ENCODE measurements at places on chromosomes 2 and 18.

DNA sequence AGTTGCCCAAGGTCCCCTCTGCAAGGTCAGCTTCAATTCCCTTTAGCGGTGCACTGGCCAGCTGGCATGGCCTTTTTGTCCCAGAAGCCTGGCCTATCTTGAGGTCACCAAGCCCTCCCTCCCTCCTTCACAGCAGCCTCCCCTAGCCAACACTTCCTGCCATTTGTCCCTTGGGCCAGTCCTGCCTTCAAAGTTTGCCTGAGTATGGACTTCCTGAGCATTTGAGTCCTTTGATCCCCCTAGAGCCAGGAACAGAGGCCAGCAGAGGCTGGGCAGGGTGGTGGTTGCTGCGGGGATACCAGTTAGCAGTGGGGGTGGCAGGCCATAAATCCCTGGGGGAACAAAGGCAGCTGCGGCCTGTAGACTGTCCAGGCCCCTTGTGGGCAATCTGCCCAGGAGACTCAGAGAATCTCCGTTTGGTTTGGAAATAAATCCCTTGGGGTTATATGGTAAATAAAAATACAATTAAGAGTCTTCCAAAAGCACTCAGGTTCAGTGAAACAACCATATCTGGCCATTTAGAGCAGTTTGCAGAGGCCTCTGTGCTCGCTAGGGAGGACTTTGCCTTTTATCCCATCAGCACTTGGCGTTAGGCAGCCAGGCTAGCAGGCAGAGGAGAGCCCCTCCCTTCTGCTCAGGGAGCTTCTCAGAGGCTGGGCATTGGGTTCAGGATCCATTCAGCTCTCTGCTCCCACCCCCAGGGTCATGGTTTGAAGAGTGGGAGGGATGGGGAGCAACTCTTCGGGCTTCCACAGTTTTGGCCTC lies 3.1 kb upstream of the HES6 start:
- peak; percentile 65 for DNase-seq

DNA sequence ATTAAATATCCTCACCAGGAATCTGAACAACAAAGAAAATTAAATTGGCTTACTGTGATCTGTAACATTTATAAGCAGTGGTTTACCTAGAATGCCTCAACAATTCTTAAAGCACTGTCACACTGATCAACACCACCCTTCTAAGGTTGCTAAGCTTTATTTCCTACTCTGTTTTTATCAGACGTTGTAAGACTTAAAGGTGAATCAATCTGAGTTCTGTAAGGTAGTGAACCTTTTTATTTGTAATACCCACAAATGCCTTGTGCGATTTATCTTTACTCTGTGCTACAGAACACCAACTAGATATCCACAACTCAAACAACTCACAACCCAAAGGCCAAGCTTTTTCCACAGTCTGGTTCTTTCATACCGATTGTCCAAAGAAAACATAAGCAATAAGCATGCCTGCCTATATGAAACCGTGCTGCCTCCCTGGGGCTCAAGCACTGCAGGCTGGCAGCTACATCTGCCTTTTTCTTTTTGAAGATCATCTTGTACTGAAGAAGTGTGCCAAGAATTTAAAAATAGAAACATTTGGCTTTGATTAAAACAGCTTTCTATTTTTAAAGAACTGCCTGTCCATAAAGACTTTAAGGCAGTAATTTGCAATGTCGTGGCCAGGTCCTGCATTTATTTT lies 490.7 kb downstream of the NUP35 start:
- DNase-seq: no peak

GRCh38 chr18:9016633-9017166 lies 85.8 kb upstream of the NDUFV2 start:
- no peak for DNase-seq

GRCh38 chr2:149148194-149149006 lies 109.9 kb downstream of the LYPD6B start:
- DNase-seq: no peak

GRCh38 chr18:48139431-48140347 lies 209.2 kb upstream of the SMAD2 start:
- no peak for DNase-seq

- peak; percentile 29 for DNase-seq
Measured at GRCh38 chr18:3499501-3499900, 49.5 kb downstream of the TGIF1 start.

DNA sequence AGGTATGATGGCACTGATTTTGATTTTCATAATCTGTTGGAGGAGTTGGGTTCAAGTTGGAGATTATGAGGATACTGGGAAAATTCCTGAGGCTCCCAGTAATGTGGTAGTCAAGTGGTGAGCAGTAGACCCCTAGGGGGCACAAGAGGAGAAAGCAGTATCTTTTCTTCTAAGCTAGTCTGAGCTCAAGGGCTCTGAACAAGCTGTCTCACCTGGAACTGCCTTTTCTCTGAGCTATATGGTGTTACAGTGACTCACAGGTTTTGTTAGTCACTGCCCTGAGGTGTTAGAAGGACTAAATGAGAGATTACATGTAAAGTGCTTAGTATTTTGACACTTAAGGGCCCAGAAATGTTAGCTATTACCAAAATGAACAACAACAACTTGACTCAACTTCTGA lies 42.2 kb downstream of the CD302 start:
- peak; percentile 38 for DNase-seq

- no peak for DNase-seq
Measured at GRCh38 chr2:72999729-73000725, 71.5 kb downstream of the SFXN5 start.

DNA sequence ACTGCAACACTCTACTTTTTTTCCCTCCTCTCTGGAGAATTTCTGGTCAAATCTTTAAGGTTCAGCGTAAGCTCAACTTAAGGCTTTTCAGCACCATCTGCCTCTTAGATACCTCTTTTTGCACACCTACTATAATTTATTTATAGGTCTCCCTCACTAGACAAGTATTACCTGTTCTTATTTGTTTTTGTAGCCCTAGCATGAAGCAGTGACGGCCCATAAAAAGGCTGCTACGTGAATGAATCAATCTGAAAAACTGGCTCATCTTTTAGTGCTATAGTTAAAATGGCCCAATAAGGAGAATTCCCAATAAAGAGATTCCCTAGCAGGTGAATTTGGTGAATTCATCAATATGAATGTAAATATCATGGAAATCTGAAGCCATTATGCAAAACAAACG lies 6.5 kb downstream of the RNF149 start:
- no peak for DNase-seq

DNA sequence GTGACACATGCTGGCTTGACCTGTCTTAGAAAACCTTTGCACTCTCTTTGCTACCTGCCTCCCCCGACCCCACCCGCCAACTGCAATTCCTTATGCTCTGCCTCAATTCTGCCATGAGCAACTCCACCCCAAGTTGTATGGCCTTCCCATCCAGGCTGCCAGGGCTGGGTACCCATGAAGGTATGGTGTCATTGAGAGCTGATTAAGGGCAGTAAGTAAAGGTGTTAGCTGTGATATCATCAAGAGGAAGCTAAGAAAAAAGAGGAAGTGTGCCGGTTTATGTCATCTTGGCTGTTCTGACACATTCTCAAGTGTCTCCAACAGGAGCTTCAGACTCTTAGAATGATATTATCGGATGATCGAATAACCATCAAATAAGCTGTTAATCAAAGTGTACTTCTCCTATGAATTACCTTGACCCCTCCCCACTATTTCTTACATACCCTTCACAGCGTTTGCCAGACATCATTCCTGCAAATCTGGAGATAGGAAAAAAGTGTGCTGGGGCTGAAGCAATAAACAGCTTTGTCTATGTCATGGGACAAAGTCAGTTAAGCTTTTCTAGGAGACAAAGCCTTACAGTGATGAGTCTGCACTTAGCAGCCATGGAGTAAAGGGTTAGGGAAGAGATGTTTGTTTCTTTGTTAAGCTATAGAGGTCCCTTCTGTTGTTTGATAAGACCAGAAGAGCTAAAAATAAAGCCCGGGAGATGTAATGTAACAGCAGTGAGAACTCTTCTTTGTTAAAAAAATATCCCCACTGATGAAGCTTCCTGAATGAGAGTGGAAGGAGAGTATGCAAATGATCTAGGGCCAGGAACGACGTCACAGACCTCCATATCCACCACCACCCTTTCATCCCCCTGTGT lies 40.4 kb upstream of the SMAD2 start:
- no peak for DNase-seq

GRCh38 chr2:128414351-128414750 lies 95.7 kb upstream of the HS6ST1 start:
- no peak for DNase-seq

All from HuH-7 (cell line).